Body of pancreas (tissue), 4 donors: ENCODE measurements at places on chromosomes 4 and X. TPM values are rescaled to one million over a fixed set of nuclear protein-coding genes. Genes with fewer than 3 reads are reported as not detected.

SYP gene
- 5.4 TPM for total RNA-seq

- no peaks in the 10 kb centered on the region for H3K36me3 ChIP-seq
- peak overlapping the region; percentile 54 for H3K27ac ChIP-seq
These were observed 422.3 kb downstream of the MAPK10 start for GRCh38 chr4:85937507-85937906.

GRCh38 chr4:176034499-176034898 lies 31.1 kb upstream of the WDR17 start:
- H3K4me3 ChIP-seq, result no peak overlapping the region
- H3K36me3 ChIP-seq, result no peaks in the 10 kb centered on the region
- no peaks in the 10 kb centered on the region for H3K27me3 ChIP-seq

SLC2A9 gene
- total RNA-seq, result 8.6 TPM

DNA sequence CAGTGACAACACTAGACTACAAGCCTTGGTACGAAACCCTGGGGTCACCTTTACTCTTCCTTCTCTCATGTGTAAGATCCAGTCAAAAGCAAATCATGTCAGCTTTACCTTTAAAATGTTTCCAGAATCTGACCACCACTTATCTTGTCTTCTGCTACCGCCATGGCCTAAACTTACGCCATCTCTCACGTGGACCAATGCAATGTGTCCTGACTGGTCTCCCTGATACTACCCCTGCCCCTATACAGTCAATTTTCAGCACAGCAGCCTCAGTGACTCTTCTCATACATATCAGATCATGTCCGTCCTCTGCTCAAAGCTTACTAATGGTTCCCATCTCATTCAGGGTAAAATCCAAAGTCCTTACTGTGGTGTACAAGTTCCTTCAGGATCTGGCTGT lies 15.0 kb upstream of the MAML3 start:
- no peaks in the 10 kb centered on the region for H3K4me1 ChIP-seq
- no peak for DNase-seq
- H3K36me3 ChIP-seq, result no peaks in the 10 kb centered on the region
- no peak overlapping the region for H3K27ac ChIP-seq

- H3K36me3 ChIP-seq, result no peaks in the 10 kb centered on the region
- DNase-seq, result no peak
- peaks cover 19% of the 10 kb centered on the region for H3K4me1 ChIP-seq
- no peak overlapping the region for H3K4me3 ChIP-seq
These were observed 2.2 kb downstream of the MAGIX start for GRCh38 chrX:49164589-49165360.

- H3K27me3 ChIP-seq, result no peaks in the 10 kb centered on the region
- no peak overlapping the region for H3K27ac ChIP-seq
- H3K4me3 ChIP-seq, result no peak overlapping the region
- no peak for DNase-seq
- H3K4me1 ChIP-seq, result peaks cover 11% of the 10 kb centered on the region
These were observed 119.3 kb downstream of the RASGEF1B start for GRCh38 chr4:81352446-81352835.

PNCK gene
- not detected for total RNA-seq

RENBP gene
- total RNA-seq, result 0.66 TPM

GRCh38 chr4:101346351-101347266 lies 717 bp downstream of the PPP3CA start:
- peak overlapping the region; percentile 97 for H3K27ac ChIP-seq
- peak overlapping the region; percentile 93 for H3K4me3 ChIP-seq
- DNase-seq, result peak; percentile 70
- H3K4me1 ChIP-seq, result peaks cover 25% of the 10 kb centered on the region
- H3K36me3 ChIP-seq, result no peaks in the 10 kb centered on the region

TCEAL2 gene
- total RNA-seq, result 2.3 TPM

- H3K36me3 ChIP-seq, result peaks cover 19% of the 10 kb centered on the region
- peaks cover 27% of the 10 kb centered on the region for H3K4me1 ChIP-seq
- H3K27me3 ChIP-seq, result no peaks in the 10 kb centered on the region
- no peak overlapping the region for H3K4me3 ChIP-seq
These were observed 4.6 kb downstream of the NOA1 start for GRCh38 chr4:56972809-56973208.

GATA1 gene
- total RNA-seq, result not detected

GRCh38 chr4:157072002-157072401 lies 3.9 kb upstream of the GLRB start:
- H3K27ac ChIP-seq, result no peak overlapping the region
- no peak for DNase-seq
- no peak overlapping the region for H3K4me3 ChIP-seq
- peaks cover 7% of the 10 kb centered on the region for H3K4me1 ChIP-seq

GRCh38 chr4:148445071-148445859 lies 3.1 kb upstream of the NR3C2 start:
- peaks cover 16% of the 10 kb centered on the region for H3K4me1 ChIP-seq
- no peaks in the 10 kb centered on the region for H3K36me3 ChIP-seq
- no peaks in the 10 kb centered on the region for H3K27me3 ChIP-seq
- H3K4me3 ChIP-seq, result peak overlapping the region; percentile 57
- peak; percentile 58 for DNase-seq

DNA sequence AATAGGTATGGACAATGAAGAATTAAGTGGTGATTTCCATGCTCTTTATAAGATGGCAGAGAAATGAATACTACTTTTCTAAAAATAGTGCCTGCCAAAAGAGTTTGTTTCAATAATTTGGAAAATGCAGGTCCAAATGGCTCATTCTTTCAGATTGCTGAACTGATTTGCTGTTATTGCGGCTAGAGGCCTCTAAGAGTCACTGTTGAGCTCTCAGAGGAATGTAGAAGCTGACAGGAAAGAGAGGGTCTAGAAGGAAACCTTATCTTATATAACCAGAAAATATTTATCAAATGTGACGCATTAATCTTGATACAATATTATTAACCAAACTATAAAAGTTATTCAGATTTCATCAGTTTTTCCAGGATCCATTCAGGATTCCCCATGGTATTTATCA lies 65.7 kb upstream of the PAGE1 start:
- no peaks in the 10 kb centered on the region for H3K27me3 ChIP-seq
- no peaks in the 10 kb centered on the region for H3K36me3 ChIP-seq
- DNase-seq, result peak; percentile 19
- no peak overlapping the region for H3K27ac ChIP-seq
- no peaks in the 10 kb centered on the region for H3K4me1 ChIP-seq
- H3K4me3 ChIP-seq, result no peak overlapping the region

ABRAXAS1 gene
- 5.9 TPM for total RNA-seq

DNA sequence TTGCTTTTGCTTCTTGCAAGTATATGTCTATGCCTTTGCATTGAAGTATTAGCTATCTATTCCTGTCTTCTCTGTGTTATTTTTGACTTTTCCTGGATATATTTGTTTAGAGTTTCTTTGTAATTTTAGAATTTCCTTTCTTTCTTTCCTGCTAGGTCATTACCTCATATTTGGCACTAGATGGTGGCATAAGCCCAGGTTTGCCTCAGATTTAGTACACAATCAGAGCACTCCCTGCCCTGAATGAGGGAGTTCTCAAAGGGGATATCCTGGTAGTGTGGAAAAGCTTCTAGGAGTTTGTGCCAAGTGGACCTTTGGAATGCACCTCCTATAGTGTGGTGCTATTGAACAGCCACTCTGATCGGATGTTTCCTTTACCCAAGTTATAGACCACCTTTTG lies 181.6 kb downstream of the UGT8 start:
- H3K36me3 ChIP-seq, result no peaks in the 10 kb centered on the region
- no peak overlapping the region for H3K4me3 ChIP-seq
- DNase-seq, result peak; percentile 12

GRCh38 chr4:128502818-128503527 lies 215.4 kb upstream of the PGRMC2 start:
- DNase-seq, result no peak
- no peaks in the 10 kb centered on the region for H3K27me3 ChIP-seq
- H3K27ac ChIP-seq, result no peak overlapping the region
- H3K4me1 ChIP-seq, result no peaks in the 10 kb centered on the region

- H3K27me3 ChIP-seq, result no peaks in the 10 kb centered on the region
- no peak for DNase-seq
- H3K4me3 ChIP-seq, result no peak overlapping the region
These were observed 195.6 kb upstream of the TACR3 start for GRCh38 chr4:103915224-103915869.

MAGED4 gene
- total RNA-seq, result 5.2 TPM

DNA sequence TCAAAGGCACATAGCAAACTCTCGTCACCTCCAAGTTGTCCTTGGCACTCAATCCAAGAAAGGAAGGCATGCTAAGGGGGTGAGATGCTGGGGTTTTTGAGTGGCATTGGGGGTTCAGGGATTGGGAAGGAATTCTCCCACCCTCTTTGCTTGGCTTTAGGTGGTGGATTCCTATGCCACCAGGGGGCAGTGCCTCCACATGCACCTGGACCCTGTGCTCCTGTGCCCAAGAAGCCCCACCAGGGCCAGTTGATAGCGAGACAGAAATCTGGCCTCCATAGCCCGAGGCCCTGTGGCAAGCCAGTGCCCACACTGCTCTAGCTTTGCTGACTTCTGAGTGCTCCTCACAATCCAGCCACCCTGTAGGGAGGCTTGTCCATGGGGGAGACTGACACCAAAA lies 2.0 kb upstream of the FATE1 start:
- H3K36me3 ChIP-seq, result no peaks in the 10 kb centered on the region
- no peaks in the 10 kb centered on the region for H3K4me1 ChIP-seq
- no peak for DNase-seq
- H3K27ac ChIP-seq, result no peak overlapping the region
- H3K4me3 ChIP-seq, result no peak overlapping the region

EGF gene
- total RNA-seq, result 44.1 TPM

TAPT1 gene
- total RNA-seq, result 30.9 TPM

GRCh38 chr4:48575964-48576363 lies 85.9 kb downstream of the ZAR1 start:
- DNase-seq, result no peak
- H3K27ac ChIP-seq, result no peak overlapping the region
- no peak overlapping the region for H3K4me3 ChIP-seq
- H3K4me1 ChIP-seq, result no peaks in the 10 kb centered on the region
- H3K27me3 ChIP-seq, result no peaks in the 10 kb centered on the region

UGT8 gene
- total RNA-seq, result 8.3 TPM

DNA sequence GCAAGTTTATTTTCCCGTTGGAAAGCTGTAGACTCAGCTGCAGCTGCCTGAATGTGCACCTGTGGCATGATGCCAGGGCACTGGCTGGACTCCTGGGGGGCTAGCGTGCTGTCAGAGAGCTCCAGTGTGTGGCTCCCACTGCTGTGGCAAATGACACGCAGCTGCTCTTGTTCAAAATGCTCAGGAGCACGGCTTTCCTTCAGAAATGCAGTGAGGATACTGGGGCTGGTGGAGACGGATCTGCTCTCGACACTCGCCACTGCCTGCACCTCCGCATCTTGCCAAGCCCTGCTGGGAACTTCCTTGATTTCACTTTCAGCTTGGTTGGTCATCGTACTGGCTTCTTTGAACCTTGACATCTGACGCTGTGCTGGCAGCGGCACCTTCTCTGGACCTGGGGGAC lies 58.7 kb downstream of the GPRIN3 start:
- H3K36me3 ChIP-seq, result no peaks in the 10 kb centered on the region
- H3K27ac ChIP-seq, result peak overlapping the region; percentile 93
- H3K4me3 ChIP-seq, result peak overlapping the region; percentile 12
- no peaks in the 10 kb centered on the region for H3K27me3 ChIP-seq
- DNase-seq, result peak; percentile 85
- peaks cover 75% of the 10 kb centered on the region for H3K4me1 ChIP-seq

DNA sequence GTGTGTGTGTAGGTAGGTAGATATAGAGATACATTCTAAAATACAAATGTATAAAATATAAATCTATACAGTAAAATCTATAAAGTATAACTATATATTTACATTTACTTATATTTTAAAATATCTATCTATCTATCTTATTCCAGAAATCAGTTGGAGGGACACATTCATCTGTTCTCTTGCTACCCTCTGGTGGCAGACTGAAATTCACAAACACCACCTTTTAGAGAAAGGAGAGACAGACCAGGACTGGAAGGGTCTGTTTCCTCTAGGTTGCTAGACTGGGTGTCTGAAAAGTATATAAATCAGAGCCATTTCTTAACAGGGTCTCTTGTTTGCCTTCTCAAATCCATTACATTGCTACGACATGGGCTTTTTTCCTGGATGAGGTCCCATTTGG lies 343.0 kb downstream of the OPHN1 start:
- no peaks in the 10 kb centered on the region for H3K4me1 ChIP-seq
- H3K36me3 ChIP-seq, result no peaks in the 10 kb centered on the region
- DNase-seq, result no peak
- H3K4me3 ChIP-seq, result no peak overlapping the region
- no peaks in the 10 kb centered on the region for H3K27me3 ChIP-seq

DNA sequence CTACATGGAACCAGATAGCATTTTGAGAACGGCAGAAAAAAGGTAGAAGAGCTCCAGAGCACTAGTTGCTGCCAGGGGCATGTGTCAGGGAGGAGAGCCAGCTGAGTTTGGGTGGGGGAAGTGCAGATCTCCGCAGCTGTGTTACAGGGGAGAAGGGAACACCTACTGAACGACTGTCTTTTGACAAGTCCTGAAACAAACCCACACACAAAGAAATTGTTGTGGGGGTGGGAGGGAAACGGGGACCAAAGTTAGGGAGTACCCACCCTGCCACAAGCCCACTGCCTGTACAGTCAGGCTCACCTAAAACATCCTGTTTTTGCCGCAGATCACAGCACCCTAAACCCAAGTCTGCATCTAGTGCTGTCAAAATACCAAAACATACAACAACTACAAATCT lies 55.5 kb downstream of the LEF1 start:
- no peak overlapping the region for H3K27ac ChIP-seq
- DNase-seq, result no peak
- no peaks in the 10 kb centered on the region for H3K27me3 ChIP-seq
- no peak overlapping the region for H3K4me3 ChIP-seq
- H3K36me3 ChIP-seq, result no peaks in the 10 kb centered on the region

GRCh38 chr4:172411149-172411548 lies 597.9 kb downstream of the GALNTL6 start:
- H3K27ac ChIP-seq, result no peak overlapping the region
- DNase-seq, result no peak
- H3K27me3 ChIP-seq, result no peaks in the 10 kb centered on the region
- H3K36me3 ChIP-seq, result no peaks in the 10 kb centered on the region
- H3K4me1 ChIP-seq, result no peaks in the 10 kb centered on the region

GRCh38 chrX:153750127-153750774 lies 13.8 kb upstream of the PLXNB3 start:
- no peaks in the 10 kb centered on the region for H3K4me1 ChIP-seq
- no peak overlapping the region for H3K27ac ChIP-seq
- H3K27me3 ChIP-seq, result no peaks in the 10 kb centered on the region
- no peaks in the 10 kb centered on the region for H3K36me3 ChIP-seq
- H3K4me3 ChIP-seq, result no peak overlapping the region

SLC38A5 gene
- total RNA-seq, result 166 TPM

PPARGC1A gene
- 44.8 TPM for total RNA-seq

GRCh38 chrX:27995611-27996010 lies 14.4 kb upstream of the DCAF8L1 start:
- no peak overlapping the region for H3K27ac ChIP-seq
- H3K4me1 ChIP-seq, result no peaks in the 10 kb centered on the region
- H3K36me3 ChIP-seq, result no peaks in the 10 kb centered on the region
- no peak for DNase-seq
